NCI-H1436 treated with DMSO at 0.1 percent for 48 hours (cell line): ENCODE measurements at places on chromosomes 5 and 9.

DNA sequence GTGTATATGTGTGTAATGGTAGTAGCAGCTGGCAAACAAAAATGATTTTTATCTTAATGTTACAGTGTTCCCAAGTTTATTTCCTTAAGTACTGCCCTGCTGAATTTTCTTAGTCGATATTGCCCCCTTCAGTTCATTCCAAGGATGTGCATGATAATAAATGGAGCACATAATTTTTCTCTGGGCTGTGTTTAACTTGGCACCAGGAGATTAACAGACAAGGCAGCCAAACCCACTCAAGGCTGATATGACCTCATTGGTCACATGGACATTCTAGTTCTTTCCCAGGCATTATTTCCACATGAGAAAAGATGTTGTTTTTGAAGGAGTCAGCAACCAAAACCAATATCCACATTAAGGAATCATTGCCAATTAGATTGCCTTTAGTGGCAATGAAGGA, 61.8 kb downstream of the COX7C start:
- no peak for DNase-seq

DNA sequence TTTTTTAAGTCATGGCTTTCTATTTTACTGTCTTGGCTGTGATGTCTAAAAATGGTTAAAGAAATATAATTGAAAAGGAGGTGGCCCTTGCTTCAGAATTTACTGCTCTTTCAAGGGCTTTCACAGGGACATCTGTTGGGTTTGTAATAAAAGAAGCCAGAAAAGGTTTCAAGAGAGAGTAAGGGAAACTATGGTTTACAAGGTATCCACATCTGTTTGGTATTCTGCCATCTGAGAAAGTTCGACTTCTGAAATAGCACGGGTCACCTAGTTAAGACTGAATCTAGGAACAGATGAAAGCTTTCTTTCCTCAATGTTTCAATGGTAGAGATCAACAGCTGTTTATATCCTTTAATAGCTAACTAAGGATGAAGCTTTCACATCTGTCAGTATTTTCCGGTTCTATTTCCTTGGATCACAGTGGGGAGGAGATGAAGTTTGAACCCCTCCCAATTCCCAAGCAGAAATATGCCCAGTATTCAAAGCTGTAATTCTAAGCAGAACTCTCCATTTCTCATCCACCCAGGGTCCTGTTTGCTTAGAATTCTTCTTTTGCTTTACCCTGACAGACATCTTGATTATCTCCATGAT, 72.8 kb upstream of the IFNK start:
- DNase-seq, result no peak

DNA sequence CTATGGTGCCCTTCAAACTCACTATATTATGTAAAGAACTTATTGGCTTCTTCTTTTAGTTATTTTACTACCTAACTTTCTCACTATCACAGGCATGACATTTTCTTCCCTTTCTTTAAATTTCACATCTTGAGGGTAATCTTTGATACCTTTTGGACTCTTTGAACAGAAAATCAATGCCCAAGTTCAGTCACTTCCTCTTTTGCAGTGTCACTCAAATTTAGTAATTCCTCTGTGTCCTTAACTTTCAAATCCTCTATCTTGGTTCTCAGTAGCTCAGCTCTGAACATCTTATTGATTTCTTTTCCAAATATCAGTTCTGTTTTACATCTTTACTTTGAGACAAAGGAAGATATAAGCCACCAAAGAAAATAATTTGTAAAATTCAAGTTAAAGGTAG, 25.5 kb downstream of the CNTLN start:
- DNase-seq, result no peak

- no peak for DNase-seq
Measured at GRCh38 chr9:89810431-89810830, 205.6 kb downstream of the GADD45G start.

- DNase-seq, result no peak
Measured at GRCh38 chr9:35858458-35858857, 11.7 kb downstream of the OR13J1 start.

GRCh38 chr5:103908336-103909080, 345.9 kb upstream of the NUDT12 start:
- DNase-seq, result no peak

DNA sequence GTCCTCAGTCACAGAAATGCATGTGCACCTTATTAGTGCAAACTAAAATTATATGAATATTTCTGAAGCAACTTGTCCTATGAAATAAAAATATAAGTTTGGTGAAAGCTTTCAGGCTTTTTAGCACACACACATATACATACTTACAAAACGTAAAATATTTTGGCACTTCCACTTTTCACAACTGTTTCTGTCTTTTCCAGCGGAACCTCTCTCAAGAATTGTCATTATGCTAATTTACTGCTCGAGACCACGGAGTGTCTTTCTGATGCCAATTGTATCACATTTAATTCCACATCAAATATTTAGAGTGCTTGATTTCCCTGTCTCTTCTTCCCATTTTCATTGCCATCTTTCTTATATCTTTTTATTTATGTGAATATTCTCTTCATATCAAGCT, 100.4 kb downstream of the MEF2C start:
- DNase-seq, result no peak

GRCh38 chr9:131657940-131658339, 81.9 kb downstream of the RAPGEF1 start:
- no peak for DNase-seq

- DNase-seq, result no peak
Measured at GRCh38 chr5:58786711-58787303, 203.9 kb downstream of the RAB3C start.

- no peak for DNase-seq
Measured at GRCh38 chr5:56190497-56190896, 42.6 kb downstream of the ANKRD55 start.

- no peak for DNase-seq
Measured at GRCh38 chr5:35032356-35032755, 15.4 kb downstream of the AGXT2 start.

DNA sequence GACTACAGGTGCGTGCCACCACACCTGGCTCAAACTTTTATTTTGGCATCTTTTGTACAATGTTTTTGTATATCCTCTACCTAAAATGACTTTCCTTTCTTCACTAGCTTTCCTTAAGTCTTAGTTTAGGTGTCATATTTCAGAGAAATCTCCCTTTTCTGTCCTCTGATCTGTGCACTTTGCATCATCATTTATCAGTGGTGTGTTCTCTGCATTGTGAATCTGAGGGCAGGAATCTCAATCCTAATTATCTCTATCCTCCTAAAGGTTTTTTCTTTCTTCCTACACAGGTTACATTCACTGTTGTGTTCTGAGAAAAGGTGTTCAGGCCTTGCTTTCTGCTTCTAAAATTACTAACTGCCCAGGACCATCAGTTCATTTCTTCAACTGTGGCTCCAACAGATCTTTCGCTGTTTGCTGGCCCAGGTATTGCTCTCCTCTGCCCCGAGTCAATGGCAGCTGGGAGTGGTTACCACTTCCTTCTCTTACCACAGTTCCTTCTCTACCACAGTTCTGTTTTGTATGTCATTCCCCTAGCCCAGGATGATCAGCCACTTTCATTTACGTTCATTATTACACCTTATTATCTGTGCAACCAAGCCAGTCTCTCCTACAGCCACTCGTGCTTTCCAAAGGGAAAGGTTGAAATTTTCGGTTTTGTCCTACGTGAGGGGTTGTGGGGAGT, 14.0 kb downstream of the TGFBR1 start:
- no peak for DNase-seq

DNA sequence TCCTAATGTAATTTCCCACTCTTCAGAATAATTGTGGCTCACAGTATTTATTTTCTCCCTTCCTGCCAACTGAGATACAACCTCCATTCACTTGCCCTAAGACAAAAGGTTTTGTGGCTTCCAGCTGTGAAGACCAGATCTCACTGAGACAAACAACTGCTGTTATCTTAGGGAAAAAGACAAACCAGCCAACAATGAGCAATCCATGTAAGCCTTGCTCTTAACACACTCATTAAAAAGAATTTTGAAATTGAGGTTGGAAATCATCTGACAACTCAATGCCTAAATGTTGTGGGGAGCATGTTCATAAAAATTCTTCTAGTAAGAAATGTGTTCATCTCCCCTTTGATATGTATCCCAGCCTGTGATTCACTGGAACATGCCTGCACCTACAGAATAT, 132.9 kb downstream of the ADAMTSL1 start:
- DNase-seq, result no peak

GRCh38 chr5:76439201-76439600, 36.1 kb downstream of the IQGAP2 start:
- DNase-seq, result no peak

DNA sequence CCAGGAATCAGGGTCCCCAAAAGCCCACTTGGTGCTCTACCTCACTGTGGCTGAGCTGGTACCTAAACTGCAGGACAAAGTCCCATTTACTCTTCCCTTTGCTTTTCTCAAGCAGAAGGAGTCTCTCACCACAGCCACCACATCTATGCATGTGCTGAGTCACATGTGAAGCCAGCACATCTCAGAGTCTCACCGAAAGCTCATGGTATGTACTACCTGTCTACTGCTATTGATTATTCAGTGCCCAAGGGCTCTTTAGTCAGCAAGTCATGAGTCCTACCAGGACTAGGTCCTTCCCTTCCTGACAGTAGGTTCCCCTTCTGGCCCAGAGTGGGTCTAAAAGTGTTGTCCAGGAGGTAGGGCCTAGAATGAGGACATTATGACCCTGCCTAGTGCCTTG, 130.7 kb upstream of the NTRK2 start:
- DNase-seq, result no peak

GRCh38 chr5:4995014-4995413, 145.1 kb upstream of the ADAMTS16 start:
- no peak for DNase-seq

GRCh38 chr9:133973111-133973790, 18.9 kb downstream of the VAV2 start:
- DNase-seq, result no peak

DNA sequence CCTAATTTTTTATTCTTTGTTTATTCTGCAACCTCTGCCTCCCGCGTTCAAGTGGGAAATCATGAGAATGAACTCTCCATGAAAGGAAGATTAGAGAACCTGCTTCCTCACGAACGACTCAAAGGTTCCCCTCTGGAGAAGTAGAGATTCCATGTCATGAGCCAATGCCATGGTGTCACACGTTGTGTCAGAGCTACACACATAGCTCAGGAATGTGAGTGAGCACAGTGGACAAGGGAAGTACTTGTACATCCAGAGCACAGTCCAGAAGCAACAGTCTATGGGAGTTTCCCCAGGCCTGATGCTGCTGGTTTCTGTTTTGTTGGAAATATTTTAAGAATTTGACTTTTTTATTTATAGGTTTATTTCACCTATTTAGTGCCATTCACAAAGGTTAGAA, 26.8 kb upstream of the PPP2CA start:
- DNase-seq, result no peak

GRCh38 chr9:21121079-21121478, 20.6 kb downstream of the IFNW1 start:
- no peak for DNase-seq

GRCh38 chr9:137919649-137920141, 42.1 kb downstream of the CACNA1B start:
- DNase-seq, result no peak

DNA sequence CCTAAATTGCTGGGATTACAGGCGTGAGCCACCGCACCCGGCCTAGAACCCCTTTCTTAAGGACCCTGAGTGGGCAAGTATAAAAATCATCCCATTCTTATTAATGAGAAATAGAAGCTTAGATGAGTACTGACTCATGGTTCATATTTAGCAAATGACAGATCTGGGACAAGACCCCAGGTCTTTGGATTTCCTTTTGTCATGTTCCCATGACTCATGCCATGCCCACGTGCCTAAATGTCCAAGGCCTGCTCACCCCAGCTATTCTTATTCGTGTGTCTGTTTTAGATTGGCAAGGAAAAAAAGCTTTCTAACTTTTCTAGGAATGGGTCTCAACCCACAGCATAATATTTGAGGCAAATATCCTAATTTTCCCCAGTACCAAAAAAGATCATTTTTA, 57.7 kb upstream of the RPS23 start:
- no peak for DNase-seq

DNA sequence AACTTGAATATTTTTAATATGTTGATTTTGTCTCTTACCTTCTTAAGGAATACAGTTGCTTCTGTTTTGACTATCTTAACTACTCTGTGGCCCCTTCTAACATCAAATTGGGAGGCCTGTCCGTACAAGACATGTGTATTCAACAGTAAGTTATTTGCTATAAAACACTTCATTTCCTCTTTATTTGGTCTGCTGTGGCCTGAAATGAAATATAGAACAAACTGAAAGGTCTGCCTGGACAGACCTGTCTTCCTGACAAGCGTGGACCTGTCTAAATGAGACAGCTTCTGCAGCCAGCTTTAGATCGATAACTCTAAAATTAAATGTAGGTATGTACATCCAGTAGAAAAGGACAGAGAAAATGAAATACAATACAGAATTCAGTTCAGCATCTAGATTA, 2.2 kb upstream of the LPAR1 start:
- DNase-seq, result no peak

GRCh38 chr9:85742597-85742936, 813 bp upstream of the AGTPBP1 start:
- no peak for DNase-seq
